ENCODE measurements at places on chromosomes 1 and 21.

DNA sequence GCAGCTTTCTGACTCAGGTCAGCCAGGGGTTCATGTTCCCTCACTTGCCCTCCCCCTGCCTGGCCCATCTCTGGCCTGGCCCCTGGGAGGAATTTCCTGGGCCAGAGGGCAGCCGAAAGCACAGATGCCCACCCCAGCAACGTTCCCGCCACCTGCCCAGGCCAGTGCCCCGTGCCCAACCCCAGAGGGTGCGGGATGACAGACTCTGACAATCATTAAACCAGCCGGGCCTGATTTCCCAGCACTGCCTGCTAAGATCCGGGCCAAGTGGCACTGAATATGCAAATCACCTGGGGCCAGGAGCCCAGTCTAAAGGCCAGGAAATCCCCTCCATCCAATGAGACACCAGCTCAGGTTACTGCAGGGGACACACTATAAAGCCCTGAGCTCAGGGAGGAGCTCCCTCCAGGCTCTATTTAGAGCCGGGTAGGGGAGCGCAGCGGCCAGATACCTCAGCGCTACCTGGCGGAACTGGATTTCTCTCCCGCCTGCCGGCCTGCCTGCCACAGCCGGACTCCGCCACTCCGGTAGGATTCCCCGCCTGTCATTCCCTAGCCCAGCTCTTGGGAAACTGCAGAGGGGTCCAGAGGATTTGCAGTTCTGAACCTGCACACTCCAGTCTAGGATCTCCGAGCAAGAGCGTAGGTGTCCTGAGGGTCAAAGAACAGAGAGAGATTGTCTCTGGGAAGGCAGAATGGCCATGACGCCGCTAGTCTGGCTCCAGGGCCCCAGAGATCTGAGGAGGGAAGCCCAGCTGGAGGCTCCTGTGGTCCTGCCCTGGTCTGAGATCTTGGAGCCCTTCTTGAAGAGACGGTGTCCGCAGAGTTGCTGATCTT is at the start of gene ELF3:
TSS of gene ELF3 (plus strand) at position 408 of the 836 bp plus-strand sequence. CDS start 550 bp downstream, outside the sequence.
- no peak for DNase-seq

DNA sequence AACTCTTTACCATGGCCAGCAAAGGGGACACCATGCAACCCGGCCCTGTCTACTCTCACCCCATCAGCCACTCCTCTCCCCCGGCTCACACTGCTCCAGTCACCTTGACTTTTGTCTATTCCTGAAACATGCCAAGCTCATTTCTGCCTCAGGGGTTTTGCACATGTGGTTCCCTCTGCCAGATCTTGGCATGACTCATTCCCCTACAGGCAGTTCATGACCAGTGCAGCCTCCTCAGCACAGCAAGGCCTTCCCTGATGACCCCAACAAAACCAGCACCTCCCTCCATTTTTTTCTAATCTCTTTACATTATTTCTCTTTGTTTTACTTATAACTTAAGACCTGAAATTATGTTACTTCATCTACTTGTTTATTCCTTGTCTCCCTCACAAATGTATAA is 58.6 kb upstream of the GJB5 start:
- DNase-seq: no peak

DNA sequence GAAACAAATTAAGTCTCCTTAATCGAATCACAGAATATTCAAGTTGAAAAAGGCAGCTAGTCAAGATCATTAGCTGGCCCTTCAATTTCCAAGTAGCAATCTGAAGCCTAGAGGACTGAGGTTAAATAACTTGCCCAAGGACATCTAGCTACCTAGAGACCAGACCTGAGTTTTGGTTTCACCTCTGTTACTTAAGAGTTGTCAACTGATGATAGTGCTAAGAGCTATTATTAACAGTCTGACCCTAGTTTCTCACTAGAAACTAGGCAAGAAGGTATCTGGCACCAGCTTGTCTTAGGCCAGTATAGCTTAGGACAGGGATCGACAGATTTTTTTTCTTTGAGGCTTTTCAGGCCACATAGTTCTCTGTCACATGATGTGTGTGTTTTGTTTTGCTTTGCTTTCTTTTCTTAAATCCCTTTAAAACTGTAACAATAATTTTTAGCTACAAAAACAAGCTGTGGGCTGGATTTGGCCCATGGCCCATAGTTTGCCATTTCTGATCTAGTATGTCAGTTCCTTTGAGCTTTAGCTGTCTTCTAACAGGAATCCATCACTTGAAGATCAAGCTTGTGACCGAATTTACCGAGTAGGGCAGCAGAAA is 23.2 kb downstream of the TRIM45 start:
- DNase-seq: no peak

DNA sequence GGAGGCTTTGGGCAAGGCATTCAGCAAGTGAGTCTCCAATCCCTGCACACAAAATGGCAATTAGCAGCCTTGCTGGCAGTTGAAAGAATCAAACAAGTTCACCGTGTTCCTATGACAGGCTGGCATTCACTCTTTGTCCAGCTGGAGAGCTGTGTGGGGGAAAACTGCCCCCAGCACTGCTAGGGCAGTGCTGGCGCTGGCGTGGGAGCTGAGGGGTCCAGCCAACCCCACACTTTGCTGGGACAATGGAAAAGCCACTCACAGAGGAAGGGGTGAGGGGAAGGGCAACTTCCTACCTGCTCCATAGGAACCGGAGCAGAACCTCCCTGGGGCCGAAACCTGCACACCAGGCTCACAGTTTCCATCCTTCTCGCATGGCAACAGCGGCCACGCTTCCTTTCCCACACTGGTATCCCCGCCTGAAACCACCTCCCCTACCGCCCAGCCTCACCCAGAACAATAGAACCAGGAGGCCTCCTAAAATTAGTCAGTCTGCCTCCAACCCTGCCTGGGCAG is 26.7 kb upstream of the KCNN3 start:
- no peak for DNase-seq
